Dermis blood vessel endothelial cell (primary cell): ENCODE measurements at places on chromosomes 5 and 9. TPM values are rescaled to one million over a fixed set of nuclear protein-coding genes. Genes with fewer than 3 reads are reported as not detected.
A peak's percentile ranks its signal among the peaks of the same experiment; 100 is the strongest.

DNA sequence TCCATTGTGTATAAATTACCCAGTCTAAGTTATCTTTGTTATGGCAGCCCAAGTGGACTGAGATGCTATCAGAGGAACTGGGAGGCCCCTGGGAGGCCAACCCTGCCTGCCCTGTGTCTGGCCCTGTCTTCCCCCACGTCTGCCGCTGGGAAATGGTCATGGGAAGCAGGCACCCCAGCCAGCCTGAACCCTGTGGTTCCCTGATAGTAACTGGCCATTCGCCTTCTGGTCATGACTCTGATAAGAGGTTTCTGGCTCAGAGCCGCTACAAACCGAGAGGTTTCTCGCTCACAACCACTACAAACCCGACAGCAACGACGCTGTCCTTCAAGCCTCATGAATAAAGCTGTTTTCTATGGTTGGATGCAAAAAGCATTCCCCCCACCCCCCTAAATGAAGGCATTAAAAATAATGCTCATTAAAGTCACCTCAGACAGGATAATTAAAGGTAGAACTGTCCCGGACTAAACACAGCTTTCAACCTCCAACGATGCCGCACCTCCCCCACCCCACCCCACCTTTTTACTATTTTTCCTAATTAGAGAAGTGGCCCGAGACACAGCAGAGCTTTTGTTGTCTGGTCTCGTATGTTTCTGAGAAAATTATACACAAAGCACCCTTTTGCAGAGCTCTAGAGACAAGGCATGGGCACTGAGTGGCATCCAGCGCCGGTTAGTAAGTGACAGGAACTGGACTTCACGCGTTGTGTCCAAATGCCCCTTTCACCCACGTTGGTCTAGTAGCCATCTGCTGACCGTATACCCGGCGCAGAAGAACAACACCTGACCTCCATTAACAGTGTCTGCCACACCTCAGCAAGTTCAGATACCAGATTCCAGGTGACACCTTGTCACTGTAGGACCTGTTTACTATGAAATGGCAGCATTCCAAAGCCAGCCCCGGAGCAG lies 140.8 kb downstream of the COL23A1 start:
- DNase-seq, result no peak

DNM1 gene
- total RNA-seq, result 0.17 and 0.33 TPM in 2 replicates

DNA sequence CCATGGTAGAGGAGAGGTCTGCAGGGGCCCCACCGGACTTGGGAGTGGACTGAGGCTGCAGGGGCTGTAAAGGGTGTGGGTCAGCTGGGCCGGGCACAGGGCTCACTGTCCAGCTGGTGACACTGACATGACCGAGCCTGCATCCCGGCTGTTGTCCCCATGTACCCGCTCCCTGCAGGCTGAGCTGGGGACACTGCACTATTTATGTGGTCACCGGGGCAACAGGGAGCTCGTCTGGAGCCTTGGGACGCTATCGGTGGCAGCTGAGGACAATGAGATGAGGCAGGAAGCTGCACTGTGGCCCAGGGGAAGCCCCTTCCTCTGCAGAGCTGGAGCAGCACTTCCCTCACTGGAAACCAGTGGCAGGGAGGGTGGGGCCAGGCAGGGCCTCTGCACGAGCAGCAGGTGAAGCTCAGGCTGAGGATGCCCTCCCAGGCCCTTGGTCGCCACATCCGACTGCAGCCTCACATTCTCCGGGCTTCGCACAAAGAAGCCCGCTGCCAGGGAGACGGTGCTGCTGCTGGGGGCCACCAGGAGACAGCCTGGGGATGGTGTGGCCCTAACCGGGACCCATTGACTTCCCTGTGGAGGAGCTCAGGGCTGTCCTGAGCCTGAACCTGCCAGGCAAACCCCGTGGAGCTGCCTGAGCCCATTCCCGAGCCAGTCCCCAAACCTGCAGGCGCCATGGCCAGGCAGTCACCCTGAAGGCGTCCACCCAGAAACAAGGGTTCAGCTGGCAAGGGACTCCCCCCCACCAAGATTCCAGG lies 26.4 kb downstream of the ZDHHC11B start:
- DNase-seq, result no peak

TMEM252 gene
- 0.51 TPM in 1 of 2 replicates, not detected in the other for total RNA-seq

LCN6 gene
- 0.68 TPM in 1 of 2 replicates, not detected in the other for total RNA-seq

GRCh38 chr5:149600932-149601331 lies 19.6 kb downstream of the ARHGEF37 start:
- DNase-seq, result no peak

DNA sequence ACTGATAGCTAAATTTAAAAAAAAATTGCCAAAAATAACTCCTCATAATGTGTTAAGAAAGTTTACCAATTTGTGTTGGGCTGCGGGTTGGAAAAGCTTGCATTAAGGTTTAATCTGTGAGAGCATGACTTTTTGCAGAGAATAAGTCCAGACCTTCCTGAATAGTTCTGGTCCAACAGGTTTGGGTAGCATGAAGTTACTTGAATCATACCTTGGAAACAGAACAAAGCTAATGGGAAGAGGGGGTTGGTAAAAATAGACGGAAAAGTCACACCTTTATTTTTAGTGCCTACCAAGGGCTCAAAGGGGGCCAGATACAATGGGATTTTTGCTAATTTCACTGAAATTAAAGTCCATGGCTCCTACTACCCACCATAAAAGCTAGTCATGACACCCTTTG lies 17.1 kb upstream of the MATR3 start:
- DNase-seq, result no peak

OSMR gene
- 24.2 and 30.0 TPM in 2 replicates for total RNA-seq

SPINK4 gene
- total RNA-seq, result not detected in 2 replicates

DNA sequence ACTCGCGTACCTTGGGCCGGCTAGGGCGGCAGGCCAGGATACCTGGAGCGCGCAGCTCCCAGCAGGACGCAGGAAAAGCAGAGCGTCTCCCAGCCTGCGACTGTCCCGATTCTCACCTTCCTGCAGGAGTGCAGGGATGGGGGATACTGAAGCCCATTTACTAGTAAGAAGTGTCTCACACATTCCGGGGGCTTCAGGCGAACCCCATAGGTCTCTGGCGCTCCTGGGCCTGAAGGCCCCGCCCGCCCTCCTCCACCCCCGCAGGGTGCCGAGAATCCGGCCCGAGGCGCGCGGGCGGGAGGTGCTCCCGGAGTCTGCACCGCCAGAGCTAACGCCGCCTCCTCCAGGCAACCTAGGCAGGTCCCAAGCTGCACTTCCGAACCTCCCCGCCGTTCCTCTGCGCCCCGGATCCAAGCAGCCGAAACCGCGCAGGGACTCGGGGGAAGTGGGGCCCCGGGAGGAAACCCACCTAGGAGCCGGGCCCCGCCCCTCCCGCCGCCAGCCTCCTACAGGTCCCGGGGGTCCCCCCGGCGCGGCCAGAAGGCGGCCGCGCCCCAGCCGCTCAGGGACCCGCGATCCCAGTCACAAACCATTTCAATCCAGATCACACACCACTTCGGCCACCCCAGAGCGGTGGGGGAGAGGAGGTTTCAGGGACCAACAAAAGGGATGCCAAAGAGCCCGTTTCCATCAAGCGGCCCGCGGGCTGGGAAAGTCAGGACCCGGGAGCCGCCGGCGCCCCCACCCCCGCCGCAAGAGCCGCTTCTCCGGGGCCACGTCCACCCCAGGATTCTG lies 1.2 kb downstream of the ROR2 start:
- peak; percentile 3 for DNase-seq

DNA sequence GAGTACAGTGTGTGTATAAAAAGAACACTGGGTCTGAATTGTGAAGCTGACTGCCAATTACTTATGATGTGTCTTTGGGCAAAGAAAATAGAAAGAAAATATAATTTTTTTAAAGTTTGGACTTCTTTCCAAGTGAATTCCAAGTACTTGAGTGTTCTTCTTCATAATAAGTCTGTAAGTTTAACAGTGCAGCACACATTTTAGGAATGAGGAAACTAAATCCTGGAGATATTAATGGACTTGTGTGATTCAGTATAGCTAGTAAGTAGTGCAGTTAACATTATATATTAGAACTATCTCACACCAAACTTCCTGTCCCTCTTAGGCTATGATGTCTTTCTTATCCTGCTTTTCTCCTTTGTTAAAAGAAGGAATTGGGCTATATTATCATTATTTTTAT lies 1953.8 kb downstream of the MAT2B start:
- no peak for DNase-seq

DNA sequence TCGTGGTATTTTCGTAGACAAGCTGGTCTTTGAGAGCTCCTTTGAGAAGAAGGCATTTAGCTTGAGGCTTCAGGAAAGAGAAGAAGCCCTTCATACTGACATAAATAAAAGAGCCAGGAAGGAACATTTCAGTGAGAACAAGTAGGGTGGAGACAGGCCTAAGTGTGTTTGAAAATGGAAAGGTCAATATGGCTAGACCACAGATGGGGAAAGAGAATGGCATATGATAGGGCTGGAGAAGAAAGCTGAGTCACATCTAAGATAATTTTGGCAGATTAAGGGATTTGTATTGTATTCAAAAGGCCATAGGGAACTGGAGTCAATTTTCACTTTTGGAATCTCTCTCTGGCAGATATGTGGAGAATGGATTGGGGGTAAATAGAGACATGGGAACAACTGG lies 374.9 kb downstream of the TMEM38B start:
- no peak for DNase-seq
